ENCODE measurements at places on chromosomes 7 and 10.

- peak; percentile 27 for DNase-seq
Observed at GRCh38 chr10:85532773-85533172, 833.8 kb downstream of the GRID1 start.

DNA sequence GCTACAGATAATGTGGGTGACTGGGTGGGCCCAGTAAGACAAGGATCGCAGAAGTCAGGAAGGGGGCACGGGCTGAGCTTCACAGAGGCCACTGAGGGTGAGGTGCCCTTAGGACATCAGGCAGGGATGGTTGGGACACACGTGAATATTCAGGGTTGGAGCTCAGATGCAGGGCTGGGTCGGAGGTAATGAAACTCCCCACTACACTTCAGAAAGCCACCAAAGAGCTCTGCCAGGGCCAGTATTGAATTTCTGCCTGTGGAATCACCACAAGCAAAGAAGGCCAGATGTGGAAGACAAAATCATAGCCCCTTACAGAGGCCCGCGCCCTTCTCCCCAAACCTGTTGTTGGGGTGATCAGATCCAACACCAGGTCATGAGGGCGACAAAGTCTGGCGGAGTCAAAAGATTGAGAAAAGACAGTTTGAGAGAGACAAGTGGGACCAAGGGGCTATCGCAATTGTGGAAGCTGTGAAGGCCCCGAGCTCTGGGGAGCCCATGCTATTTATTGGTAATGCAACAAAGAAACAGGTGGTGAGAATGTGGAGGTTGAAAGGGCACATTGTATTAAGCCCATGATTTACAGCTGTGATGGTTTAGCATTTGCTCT is 42.4 kb downstream of the STRA8 start:
- no peak for DNase-seq

DNA sequence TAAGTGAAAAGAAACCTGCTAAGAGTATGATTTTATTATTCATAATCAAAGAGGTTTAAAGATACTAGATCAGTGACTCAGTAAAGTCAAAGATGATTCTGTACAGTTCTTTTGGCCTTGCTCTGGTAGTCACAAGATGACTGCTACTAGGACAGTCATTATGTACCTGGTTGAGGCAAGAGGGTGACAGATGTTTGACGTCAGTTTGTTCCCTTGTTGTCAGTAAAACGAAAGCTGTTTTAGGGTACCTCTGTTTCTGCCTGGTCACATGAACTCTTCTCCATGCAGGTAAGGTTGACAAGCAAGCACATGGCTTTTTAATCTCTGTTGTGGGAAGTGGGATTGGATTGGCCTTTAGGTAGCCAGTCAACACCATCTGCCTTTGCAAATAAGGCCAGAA is 308.0 kb downstream of the EXOC4 start:
- no peak for DNase-seq

DNA sequence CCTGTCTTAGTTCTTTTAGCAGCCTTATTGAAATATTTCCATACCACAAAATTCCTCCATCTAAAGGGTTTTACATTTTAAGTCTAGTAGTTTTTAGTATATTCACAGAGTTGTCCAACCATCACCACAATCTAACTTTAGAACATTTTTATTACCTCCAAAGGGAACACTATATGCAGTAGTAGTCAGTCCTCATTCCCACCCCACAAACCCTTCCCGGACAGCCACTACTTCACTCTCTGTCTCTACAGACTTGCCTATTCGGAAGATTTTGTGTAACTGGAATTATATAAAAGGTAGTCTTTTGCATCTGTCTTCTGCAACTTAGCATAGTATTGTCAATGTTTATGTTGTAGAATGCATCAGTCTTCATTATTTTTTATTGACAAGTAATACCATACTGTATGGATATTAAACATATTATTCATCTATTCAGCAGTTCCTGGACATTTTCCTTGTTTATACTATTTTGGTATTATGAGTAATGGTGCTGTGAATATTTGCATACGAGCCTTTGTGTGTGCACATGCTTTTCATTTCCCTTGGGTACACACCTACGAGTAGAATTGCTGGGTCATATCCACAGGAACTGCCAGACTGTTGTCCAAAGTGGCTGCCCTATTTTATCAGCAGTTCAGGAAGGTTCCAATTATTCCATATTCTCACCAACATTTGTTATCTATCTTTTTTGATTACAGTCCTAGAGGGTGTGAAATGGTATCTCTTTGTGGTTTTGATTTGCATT is 60.9 kb upstream of the LANCL2 start:
- no peak for DNase-seq

DNA sequence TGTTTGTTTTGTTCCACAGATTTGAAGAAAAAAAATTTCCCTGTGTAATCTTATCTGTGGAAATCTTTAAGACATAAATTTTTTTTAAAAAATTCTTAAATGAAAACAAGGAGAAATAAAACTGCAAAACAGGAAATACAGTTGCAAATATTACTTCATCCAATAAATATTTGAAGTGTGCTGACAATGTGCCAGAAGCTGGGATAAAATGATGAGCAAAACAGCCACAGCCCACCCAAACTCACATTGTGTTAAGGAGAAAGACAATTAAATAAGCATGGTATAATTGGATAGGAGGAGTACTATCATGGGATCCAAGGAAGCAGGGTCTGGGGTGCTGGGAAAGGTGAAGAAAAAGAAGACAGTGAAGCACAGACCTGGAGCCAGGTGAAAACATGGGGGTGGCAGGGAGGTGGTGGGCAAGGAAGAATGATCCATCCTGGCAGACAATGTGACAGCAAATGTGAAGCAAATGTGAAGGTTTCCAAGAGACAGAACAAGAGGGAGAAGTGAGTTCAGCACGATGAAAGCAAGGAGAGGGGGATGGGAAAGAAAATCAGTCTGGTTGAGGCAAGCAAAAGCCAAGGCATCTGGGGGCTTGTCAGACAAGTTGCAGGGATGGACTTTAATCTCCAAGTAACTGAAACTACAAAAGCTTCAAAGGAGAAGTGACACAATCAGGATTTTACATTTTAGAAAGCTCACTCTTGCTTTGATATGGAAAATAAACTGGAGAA is 135.9 kb downstream of the HIBADH start:
- DNase-seq = no peak

GRCh38 chr7:78684201-78684600 is 769.3 kb downstream of the MAGI2 start:
- no peak for DNase-seq

GRCh38 chr10:69377191-69377590 is 39.5 kb downstream of the TACR2 start:
- DNase-seq = no peak

- DNase-seq = no peak
Observed at GRCh38 chr10:15254808-15255648, 86.5 kb upstream of the NMT2 start.

GRCh38 chr7:50206453-50207250 is 97.9 kb upstream of the IKZF1 start:
- DNase-seq = no peak

DNA sequence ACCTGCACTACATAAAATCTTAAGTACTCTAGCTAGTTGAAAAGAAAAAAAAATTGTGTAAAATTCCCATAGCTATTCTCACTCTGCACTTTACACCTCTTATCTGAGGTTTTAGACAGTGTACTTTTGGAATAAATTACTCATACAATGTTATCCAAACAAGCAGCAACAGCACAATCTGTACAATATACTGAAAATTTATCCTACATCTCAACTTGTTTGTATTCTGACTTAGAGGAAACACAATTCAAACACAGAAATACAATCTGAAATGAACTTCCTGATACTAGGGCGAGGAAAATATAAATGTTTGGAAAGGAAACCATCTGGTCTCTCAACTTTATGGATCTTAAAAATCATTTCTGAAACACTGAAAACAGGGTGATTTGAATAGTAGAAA is 381.7 kb downstream of the THSD7A start:
- DNase-seq = no peak

GRCh38 chr7:137545059-137545716 is 201.7 kb upstream of the PTN start:
- no peak for DNase-seq

DNA sequence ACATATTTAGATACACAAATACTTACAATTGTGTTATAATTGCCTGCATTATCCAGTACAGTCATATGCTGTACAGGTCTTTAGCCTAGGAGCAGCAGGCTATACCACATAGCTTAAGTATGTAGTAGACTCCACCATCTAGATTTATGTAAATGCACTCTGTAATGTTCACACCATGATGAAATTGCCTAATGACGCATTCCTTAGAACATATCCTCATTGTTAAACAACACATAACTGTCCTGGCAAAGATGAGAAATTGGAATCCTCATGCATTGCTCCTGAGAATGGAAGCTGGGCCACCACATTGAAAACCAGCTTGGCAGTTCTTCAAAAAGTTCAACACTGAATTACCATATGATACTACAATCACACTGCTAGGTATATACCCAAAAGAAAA is 1002.8 kb upstream of the CELF2 start:
- no peak for DNase-seq

- no peak for DNase-seq
Observed at GRCh38 chr10:87092376-87092860, 2.2 kb downstream of the GLUD1 start.

- DNase-seq = no peak
Observed at GRCh38 chr7:13091974-13092707, 404.7 kb downstream of the ARL4A start.

DNA sequence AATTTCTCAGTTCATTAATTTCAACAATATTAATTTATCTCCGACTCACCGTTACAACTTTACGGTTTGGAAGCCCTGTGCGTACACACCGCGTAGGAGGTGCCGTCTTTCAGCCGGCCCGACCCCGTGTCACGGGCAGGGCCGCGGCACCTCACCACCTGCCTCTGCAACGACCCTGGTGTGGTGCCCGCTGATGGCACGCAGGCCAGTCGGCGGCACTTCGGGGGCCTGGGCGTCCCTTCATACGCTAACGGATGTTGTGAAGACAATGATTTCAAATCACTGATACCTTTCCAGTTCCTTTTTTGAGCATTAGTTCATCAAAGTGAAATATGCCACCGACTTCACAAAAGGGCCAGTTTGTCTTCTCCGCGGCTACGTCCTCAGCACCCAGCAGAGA is 125.3 kb downstream of the EBF3 start:
- no peak for DNase-seq

GRCh38 chr10:89503652-89504370 is 31.6 kb downstream of the SLC16A12 start:
- no peak for DNase-seq

DNA sequence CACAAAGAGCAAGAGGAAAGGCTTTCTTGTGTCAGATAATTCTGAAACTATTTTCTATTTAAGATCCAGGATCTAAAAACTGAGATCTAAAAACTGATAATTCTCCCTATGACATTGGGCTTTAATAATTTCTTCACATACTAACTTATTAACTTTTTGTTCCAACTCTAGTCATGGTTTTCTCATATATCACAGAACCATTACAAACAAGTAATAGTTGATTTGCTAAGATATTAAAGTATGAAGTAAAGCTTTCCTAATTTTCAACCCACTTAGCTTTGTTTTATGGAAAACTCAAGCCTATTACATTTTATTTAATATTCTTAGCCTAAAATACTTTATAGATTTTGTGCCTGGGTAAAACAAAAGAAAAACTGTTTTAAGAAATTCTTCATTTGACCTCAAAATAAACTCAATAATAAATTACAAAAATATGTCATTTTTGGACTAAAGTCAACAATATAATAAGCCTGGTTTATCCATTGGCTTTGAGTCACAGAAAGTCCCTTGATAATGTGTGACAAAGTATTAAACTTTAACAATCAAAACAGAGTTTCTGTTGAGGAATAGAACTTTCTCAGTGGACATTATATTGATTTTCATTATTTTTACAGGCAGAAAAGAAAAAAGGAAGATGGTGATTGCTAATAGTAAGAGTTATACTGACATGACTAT is 1142.9 kb upstream of the SORCS1 start:
- DNase-seq = no peak

- DNase-seq = no peak
Observed at GRCh38 chr7:25031007-25031406, 51.0 kb upstream of the OSBPL3 start.

- peak; percentile 5 for DNase-seq
Observed at GRCh38 chr7:130486114-130486953, 5.6 kb upstream of the MEST start.

DNA sequence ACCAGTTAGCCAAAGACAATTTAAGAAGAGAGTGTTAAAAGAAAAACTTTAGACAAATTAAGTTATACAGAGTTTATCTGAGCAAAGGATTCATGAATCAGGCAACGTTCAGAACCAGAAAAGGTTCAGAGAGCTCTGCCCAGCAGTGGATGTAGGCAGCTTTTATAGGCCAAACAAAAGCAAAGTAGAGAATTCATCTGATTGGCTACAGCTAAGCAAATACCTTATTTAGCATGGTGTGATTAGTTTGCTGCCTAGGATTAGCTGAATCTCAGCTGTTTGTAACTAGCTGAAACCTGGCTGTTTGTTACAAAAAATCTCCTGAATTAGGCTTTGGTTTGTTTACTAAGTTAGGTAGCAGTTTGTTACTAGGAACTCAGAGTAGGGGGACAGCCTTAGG is 66.0 kb downstream of the SLC25A40 start:
- DNase-seq = no peak

- DNase-seq = no peak
Observed at GRCh38 chr7:24722386-24723177, 34.7 kb downstream of the GSDME start.

DNA sequence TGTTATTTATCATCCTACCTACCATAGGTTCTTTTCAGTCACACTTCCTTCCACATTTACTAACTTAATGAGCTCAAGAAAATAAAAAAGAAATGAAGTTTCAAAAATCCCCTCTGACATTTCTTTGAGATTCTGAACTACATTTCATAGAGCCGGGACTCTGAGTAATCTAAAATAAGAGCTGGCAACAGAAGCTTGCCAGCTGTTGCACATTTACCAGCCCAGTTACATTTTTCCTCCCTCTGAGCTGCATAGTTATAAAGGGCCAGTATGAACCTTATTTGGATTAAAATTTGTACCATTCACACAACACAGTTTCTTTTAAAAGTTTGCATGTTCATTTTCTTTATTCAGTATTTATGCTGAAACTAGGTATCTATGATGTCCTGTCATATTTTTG is 119.5 kb upstream of the CAV2 start:
- DNase-seq = no peak

GRCh38 chr10:79239275-79239779 is 107.9 kb upstream of the PPIF start:
- peak; percentile 34 for DNase-seq

- DNase-seq = no peak
Observed at GRCh38 chr10:44132361-44133289, 252.3 kb downstream of the CXCL12 start.

Data from epithelial cell of prostate (primary cell).